Activated T-cell treated with anti-CD3 and anti-CD28 coated beads for 4 hours (primary cell): ENCODE measurements at places on chromosomes 13 and 19.

GRCh38 chr13:42950181-42950580, 41.9 kb downstream of the EPSTI1 start:
- DNase-seq = no peak

DNA sequence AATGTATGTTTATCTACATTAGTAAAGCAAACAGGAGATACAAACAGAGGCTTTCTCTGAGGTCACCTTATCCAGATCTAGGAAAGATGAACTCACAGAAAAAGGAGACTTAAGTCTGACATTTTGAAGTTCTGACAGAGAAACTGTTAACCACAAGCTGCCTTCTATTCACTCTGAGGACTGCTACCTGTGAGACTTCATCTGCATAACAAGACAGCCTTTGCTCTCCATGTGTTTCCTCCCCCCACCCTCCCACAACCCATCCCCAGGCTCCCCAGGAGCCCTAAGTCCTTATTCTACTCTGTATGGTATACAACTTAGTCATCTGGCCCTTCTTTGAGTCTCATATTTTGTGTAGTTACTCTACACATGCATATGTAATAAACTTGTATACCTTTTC, 699.0 kb downstream of the FGF9 start:
- no peak for DNase-seq

- peak; percentile 59 for DNase-seq
Observed at GRCh38 chr19:4369888-4370260, 26.5 kb downstream of the MPND start.

GRCh38 chr13:81846771-81847170, 1505.8 kb upstream of the SPRY2 start:
- DNase-seq = no peak

GRCh38 chr13:43285933-43286597, 262.7 kb downstream of the DNAJC15 start:
- DNase-seq = no peak

DNA sequence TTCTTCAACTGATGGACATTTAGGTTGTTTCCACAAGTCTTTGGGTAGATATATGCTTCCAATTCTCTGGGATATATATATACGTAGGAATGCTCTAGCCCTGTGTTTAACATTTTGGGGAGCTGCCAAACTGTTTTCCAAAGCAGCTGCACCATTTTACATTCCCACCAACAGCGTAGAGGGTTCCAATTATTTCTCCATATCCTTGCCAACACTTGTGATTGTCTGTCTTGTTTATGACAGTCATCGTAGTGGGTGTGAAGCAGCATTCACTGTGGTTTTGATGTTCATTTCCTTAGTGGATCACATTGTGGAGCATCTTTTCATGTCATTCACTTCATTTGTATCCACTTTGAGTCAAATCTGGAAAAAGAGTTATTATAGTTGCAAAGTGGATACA, 4.7 kb upstream of the CBLC start:
- DNase-seq = no peak

DNA sequence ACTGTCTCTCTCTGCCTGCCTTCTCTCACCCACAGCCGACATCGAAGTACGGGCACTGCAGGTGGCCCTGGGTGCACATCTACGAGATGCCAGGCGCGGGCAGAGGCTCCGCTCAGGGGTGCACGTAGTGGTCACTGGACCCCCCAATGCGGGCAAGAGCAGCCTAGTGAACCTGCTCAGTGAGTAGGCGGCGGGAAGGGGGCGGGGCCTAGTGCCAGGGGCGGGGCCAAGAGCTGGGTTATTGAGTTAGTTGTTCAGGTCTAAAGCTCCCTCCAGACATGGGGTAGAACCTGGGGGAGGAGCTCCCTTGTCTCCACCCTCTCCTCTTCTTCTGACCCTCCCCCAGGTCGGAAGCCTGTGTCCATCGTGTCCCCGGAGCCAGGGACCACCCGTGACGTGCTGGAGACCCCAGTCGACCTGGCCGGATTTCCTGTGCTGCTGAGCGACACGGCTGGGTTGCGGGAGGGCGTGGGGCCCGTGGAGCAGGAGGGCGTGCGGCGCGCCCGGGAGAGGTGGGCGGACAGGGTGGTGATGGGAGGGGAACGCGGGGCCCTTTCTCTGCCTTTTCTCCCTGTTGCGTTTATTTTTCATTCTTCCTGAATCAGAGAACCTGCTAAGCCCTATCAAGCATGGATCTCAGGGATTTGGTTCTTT, 1.9 kb downstream of the GTPBP3 start:
- no peak for DNase-seq
